ENCODE measurements at places on chromosomes 4 and X.
A peak's percentile ranks its signal among the peaks of the same experiment; 100 is the strongest.

- no peak for DNase-seq
These were observed 119.8 kb upstream of the TSPAN5 start for GRCh38 chr4:98778206-98778605.

DNA sequence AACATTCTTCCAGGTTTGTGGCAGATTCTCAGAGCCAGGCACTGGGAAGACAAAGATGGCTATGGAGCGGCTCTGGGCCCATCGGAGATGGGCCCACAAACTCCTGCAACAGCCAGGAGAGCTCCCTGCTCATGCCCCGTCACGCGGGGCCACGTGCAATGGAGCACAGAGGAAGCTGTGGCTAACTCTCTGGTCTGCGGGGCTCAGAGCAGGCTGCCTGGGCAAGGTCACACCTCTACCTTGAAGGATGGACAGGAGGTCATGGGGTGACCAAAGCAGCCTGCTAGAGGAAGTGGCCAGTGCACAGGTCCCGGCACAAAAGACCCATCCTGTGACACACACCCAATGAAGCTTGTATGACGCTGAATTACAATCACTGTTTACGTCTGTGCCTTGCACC, 45.2 kb downstream of the C4orf50 start:
- DNase-seq = no peak

DNA sequence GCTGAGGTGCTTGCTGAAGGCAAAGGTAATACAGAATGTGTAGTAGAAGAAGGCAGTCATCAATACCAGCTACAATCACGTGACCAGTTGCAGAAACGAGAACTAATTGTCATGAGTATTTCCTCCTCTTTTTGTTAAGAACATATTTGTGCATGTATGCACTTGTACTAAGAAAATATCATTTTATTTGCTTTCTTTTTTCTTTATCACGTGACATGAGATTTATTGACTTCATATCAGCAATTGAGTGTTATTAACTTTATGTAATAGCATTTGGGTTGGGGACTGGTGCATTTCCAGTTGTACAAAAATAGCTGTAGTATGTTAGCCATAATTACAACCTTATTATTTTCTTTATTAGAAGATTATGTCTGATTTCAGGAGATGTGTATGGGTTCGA, 90.0 kb downstream of the MAGEE1 start:
- no peak for DNase-seq

- DNase-seq = no peak
These were observed 66.5 kb downstream of the EFNB1 start for GRCh38 chrX:68895341-68895755.

GRCh38 chr4:138891631-138892031, 124.0 kb upstream of the NOCT start:
- DNase-seq = no peak

- no peak for DNase-seq
These were observed 63.8 kb downstream of the SEPSECS start for GRCh38 chr4:25096251-25096980.

DNA sequence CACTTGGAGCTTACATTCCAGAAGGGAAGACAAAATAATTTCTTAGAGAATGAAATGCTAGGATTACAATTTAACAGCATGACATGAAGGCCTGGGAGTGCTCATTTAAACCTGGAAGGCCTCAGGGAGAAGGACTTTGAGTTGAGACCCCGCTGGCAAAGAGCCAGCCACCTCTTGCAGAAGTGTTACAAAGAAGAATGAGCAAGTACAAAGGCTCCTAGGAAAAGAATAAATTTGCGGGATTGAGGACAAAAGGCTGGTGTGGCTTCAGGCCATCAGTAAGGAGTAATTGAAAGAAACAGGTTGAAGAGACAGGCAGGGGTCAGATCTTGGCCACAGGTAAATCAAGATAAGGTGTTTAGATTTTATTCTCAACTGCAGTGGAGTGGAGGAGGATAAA, 3.1 kb upstream of the ELOVL6 start:
- no peak for DNase-seq

- DNase-seq = no peak
These were observed 109.1 kb upstream of the VMA21 start for GRCh38 chrX:151287954-151288353.

DNA sequence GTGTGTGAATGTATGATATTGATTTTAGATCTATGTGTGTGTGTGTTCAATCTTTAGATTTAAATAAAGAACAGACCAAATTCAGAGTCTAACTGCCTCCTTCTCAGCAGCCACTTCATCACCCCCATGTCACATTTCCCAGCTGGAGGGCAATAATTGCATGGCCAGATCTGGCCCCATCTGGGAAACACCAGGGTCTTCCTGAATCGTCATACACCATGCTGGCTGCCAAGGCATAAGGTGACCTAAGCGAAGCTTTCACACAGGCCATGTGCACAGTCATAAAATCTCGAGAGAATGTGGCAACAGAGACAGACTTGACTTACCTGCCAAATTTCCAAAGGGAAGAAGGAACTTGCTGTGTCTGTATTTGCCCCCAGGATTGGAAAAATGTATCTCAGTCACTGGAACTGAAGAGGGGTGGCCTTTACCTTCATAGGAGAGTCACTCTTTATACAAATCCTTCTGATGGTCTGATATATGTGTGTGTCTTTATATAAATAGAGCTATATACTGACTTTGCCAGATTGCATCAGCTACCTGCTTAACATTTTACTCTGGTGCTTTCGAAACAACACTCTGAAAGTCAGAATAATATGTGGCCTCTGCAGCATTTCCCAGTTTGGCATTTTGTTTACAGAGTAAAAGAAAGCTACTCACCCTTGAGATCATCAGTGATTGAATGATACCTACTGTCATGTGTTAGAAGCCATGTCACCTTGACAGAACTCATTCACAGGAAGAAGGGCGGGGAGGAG, at the start of gene PLAC1:
TSS of gene PLAC1 (minus strand) at position 470 of the 758 bp plus-strand sequence. CDS start 91,789 bp downstream, outside the sequence.
- no peak for DNase-seq

GRCh38 chrX:154534526-154535322, 11.9 kb downstream of the G6PD start:
- peak; percentile 83 for DNase-seq

GRCh38 chr4:182215148-182215547, 28.1 kb upstream of the TENM3 start:
- no peak for DNase-seq

- no peak for DNase-seq
These were observed 855 bp downstream of the GPRASP2 start for GRCh38 chrX:102712981-102713625.

DNA sequence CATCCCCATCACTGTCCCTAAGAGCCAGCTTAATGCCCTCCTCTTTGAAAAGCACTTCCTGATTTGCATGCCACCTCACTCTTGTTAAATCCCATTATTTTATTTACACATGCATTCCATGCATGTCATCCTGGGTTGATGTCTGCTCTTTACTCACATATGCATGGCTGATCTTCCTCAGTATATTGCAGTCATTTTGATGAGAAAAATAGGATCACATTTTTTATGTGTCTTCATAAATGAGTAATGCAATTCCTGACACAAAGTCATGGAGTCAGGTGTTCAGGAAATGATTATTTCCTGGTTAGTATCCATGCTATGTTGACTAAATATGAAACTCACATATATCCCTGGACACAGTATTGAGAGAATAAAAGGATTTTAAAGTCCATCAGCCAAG, 204.7 kb downstream of the SLIT2 start:
- no peak for DNase-seq

DNA sequence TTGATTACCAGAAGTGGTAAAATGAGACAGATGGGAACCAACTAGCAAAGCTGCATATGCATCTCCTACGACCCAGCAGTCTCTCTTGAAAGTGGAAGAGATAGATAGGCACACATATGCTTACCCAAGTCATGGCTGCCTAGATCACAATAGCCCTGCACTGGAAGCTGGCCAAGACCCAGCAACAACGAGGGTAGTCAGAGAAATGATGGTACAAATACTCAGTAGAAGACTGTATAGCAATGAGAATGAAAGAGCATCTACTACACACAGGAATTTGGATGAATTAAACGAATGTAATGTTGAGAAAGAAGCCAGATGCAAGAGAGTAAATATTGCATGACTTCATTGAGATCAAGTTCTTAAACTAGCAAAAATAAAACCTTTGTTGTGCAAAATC, 100.3 kb upstream of the FAT1 start:
- DNase-seq = no peak

- no peak for DNase-seq
These were observed 226.8 kb downstream of the SHOX start for GRCh38 chrX:857376-857775.

DNA sequence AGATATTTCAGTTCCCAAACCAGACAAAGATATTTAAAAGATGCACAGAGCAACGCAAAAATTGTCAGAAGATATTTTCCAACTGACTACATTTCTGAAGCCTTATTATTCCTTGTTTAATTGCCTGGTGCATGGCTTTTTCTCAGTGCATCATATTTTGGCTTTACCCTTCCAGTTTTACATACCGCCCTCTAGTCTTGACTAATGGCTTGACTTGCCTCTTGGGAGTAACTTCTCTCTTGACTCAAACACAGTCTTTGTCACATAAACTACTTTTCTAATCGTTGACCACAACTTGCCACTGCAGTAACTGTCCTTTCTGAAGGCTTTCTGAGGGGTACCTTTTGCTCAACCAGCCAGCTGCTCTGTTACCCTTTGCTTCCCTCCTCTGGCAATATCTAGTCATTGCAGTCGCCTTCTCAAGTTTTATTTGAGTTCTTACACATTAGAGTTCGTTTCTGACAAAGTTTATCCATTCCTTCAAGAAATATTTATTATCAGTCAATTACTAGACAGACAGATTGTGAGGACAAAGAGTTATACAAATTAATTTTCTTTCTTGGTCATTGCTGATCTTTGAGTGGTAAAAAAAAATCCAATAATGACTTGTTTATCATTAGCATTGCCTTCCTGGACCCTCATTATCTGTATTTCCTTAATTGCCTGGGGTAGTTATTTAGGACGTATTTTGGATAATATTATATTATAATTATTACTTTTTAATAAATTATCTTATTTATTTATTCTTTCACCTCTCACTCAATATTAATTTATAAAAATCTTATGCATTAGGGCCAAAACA, 506.9 kb upstream of the PCDH10 start:
- peak; percentile 62 for DNase-seq

- DNase-seq = no peak
These were observed 60.2 kb downstream of the METTL14 start for GRCh38 chr4:118745357-118745756.

- no peak for DNase-seq
These were observed 17.6 kb upstream of the LDB2 start for GRCh38 chr4:16916031-16916430.

DNA sequence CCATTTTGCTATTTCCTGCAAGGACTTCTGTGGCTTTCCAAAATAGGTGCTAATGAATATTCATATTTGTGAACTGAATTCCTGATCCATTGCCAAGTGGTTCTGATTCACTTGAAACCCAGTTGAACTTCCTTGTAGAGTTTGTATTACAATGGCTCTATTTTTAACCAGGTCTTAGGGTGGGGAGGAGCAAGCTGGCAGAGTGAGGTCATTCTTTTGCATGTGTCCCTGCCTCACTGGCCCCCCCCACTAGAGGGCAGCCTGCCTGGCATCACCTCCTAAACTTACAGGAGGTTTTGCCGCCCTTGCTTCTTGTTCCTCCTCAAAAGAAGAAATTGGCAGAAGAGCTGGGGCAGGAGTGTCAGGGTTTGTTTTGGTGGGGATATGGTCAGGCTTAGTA, 10.5 kb downstream of the PTTG2 start:
- peak; percentile 54 for DNase-seq

- DNase-seq = no peak
These were observed 114.8 kb downstream of the BCOR start for GRCh38 chrX:39982948-39983347.

DNA sequence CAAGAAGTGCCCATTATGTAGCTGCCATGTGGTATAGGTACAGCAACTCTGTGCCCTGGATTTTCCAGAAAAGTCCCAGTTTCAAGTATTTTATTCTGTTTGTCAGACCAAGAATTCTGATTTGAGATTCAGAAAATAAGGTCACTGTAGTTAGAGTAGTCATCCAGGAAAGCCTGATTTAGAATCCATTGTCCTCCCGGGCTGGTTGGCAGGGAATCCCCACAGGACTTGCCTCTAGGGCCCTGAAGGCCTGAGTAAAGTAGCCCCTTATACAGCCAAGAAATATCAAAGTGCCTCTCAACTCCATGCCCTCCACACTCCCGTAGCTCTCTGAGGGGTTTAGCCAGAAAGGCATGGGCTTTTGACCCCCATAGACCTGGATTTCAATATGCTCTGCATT, 36.3 kb downstream of the RTL5 start:
- no peak for DNase-seq

GRCh38 chr4:78666830-78667258, 109.3 kb upstream of the BMP2K start:
- no peak for DNase-seq

DNA sequence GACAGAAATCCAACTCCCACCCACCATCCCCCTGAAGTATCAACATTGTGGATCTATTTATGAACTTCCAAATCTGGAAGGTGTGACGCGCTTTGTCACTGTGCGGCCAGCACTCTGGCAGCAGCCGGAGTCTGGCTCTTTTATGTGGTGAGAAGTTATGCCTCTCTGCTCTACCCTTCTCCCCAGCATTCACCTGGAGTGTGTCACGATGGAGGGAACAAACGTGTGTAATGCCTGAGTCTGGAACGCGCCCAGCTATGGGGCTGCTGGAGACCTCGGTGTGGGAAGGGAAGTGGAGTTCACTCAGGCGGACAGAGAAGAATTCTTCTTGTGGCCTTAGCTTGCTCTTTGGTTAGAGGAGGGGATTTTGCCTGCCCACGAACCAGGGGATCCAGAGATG, 222.1 kb upstream of the RPL34 start:
- peak; percentile 53 for DNase-seq

- peak; percentile 51 for DNase-seq
These were observed 89.5 kb downstream of the OR13H1 start for GRCh38 chrX:131633285-131633917.

- DNase-seq = no peak
These were observed 416.6 kb upstream of the MAGEB18 start for GRCh38 chrX:25721564-25721963.

DNA sequence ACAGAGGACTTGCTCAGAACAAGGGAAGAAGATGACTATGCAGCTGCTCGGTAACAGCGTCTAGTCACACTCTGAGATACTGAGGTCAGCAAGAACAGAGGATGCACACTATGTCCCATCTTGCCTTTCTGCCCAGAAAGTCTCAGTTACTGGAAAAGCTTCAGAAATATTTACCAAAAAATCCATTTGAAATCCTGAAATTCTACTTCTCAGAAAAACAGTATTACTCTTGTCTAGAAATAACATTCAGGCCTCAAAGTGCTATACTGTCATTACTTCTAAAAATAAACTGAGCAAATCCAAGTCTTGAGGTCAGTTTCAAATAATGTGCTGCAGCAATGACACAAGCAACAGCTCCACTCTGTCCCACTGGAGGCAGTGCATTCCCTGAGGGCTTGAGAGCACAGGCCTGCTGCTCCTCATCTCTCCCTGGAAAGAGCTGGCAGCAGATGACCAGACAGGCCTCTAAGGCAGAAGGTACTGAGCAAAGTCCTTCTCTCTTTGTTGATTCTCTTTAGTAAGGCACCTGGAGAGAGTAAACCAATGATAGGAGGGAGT, 76.9 kb downstream of the CAMK2D start:
- DNase-seq = no peak

- DNase-seq = no peak
These were observed 69.6 kb downstream of the SERTM2 start for GRCh38 chrX:111581086-111581485.

All from DND-41 (cell line).